Activated CD4-positive, CD25-positive, alpha-beta regulatory T cell treated with anti-CD3 and anti-CD28 coated beads, Interleukin-2, amount 50 U/mL, for 72 hours (primary cell): ENCODE measurements at places on chromosomes 1 and 21.

GRCh38 chr1:30485072-30485471 lies 238.3 kb downstream of the MATN1 start:
- DNase-seq, result no peak

GRCh38 chr1:98502937-98503336 lies 158.6 kb upstream of the SNX7 start:
- no peak for DNase-seq

DNA sequence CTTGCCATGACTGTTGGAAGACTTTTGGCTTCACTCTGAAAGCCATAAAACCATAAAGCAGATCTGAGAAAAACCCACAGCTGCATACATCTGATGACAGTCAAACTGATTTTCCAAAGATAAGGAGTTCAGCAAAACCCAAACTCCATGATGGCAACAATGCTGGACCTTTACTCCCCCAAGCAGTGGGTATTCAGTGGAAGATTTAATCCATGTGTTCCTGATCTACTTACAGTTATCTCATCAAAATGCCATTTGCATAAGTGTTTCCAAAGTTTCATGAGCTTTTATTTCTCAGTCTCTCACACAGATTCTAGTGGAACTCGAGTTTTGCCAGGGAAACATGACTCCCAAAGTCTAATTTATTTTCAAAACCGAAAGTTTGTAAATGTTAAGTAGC lies 184.9 kb downstream of the ZC3H11B start:
- no peak for DNase-seq

DNA sequence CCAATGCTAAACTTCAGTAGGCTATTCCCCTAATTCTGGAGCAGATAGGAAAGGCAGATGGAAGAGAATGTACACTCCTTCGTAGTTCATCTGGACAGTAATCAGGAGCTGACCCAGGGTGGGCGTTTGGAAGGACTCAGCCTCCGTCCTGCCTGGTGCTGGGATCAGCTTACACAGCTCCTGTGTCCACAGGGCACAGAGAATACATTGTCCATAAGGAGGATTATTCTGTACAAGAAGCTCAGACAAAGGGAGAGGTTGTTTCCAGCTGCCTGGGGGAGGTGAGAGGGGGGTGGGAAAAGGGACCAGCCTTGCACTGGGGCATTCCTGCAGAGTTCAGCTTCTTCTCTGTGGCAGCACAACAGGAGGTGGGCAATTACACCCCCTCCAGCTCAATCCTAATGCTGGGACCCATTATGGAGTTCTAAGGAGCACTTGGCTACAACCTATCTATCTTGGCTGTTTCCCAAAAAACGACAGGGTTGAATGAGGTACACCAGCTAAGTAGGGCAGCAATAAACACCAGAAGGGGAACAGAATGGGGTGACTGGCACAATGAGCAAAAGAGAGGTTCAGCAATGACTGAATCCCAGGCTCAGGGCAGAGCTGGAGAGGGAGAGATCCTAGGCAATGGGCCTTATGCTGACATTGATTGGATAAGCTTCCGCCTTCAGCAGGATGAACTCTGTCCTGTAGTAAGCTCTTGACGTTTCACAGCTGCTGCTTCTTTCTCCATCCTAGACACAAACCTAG lies 7.4 kb downstream of the MED8 start:
- no peak for DNase-seq

GRCh38 chr21:38037416-38037815 lies 121.2 kb upstream of the KCNJ6 start:
- no peak for DNase-seq

DNA sequence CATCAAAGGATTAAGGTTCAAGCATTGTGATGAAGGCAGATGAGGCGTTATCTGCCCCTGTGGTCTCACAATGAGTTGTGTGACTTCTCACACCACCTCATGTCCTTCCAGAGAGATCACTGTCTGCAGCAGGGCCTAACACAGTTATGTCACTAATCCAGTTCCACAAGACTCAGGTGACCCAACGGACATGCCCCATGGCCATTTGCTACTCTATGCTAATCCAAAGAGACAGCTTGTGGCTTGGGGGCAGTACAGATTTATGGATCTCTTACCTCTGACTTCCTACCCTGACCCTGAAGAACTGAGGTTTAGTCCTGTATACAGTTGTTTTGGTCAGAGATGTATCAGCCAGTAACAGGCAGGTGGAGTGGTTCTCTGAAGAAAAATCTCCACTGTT lies 147.1 kb downstream of the GLUL start:
- no peak for DNase-seq

DNA sequence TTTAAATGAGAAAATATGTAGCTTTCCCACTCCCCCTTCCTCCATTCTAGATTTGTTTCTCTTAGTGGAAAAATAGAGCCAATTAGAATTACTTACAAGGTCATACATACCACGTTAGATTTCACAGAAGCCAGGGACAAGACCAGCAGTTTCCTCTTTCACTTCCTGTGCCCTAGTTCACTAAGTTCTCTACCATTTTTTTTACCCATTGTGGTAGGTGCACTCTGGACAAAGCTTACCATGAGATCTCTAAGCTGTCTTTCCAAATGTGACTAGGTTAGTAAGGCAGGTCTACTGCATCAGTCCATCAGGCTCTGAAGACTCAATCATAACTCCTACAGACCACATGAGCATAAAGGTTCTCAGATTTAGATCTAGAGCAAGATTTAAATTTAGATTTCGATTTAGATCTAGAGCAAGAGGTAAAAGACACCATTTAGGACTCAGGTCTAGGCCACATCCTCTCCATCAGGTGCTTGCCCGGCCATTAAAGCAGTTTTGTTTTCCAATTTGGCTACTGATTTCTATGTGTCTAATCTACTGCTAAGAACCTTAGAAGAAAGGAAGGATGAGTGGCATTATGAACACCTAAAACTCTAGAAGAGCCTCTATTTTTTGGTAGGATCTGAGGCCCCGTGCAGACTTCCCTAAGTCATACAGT lies 235.3 kb downstream of the FAF1 start:
- DNase-seq, result no peak
